Activated CD4-positive, alpha-beta T cell treated with anti-CD3 and anti-CD28 coated beads, Interleukin-2, Interleukin-4, amounts not matched to agents 100 ng/mL and 50 ng/mL, durations not matched to agents 16 hours and 8 hours (primary cell): ENCODE measurements at places on chromosomes 13 and 19.
A peak's percentile ranks its signal among the peaks of the same experiment; 100 is the strongest.

GRCh38 chr13:110319774-110320509 lies 12.9 kb downstream of the COL4A2 start:
- no peak for DNase-seq

DNA sequence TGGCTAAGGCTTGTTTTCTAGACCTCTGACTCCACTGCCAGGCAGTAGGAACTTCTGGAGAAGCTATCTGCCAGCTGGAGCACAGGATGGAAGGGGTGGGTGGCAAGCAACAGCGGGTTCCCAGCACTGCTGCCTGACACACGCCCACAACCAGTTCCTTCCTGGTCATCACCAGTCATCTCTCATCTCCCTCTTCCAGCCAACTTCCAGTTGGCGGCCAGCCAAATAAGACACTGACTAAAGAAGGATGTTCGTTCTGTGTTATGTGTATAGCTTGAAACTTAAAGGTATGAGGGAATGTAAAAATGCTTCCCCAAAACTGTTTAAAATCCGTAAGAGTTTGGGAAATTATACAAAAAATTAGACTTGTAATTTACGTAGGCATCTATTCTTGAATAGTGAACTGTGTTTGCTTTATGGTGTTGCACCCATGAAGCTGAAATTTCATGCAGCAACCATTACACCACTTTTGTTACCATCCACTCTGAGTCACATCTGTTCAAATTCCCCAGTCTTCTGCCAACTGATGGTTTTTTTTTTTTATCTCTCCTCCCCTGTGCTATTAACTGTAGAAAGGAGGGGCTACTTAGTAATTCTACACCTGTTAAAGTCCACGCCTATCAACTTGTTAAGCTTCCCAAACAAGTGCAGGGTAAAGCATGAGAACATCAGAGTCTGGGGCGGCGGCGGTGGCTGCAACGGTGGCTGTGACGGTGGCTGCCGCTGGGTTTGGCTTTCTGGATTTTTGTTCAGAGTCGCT lies 86.2 kb upstream of the FRY start:
- DNase-seq = no peak

DNA sequence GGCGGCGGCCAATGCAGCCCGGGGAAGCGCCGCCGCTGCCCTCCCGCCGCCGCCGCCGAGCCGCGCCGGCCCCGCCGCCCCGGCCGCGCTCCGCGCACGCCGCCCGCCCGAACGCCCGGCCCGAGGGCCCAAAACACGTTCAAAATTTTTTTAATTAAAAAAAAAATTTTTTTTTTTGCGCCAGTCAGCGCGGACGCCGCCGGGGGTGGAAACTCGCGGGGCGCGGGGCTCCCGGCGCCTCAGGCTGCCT lies 468 bp downstream of the HMGB1 start:
- no peak for DNase-seq

- no peak for DNase-seq
Observed at GRCh38 chr13:94233837-94234236, 245.6 kb downstream of the DCT start.

GRCh38 chr13:20190481-20191310 lies 2.0 kb downstream of the GJB2 start:
- DNase-seq = no peak

GRCh38 chr19:18490728-18491127 lies 31.1 kb downstream of the ELL start:
- no peak for DNase-seq

GRCh38 chr13:24106429-24106828 lies 54.1 kb upstream of the SPATA13 start:
- no peak for DNase-seq

GRCh38 chr13:24261566-24261965 lies 47.8 kb upstream of the C1QTNF9 start:
- no peak for DNase-seq

- no peak for DNase-seq
Observed at GRCh38 chr13:34466301-34466700, 475.8 kb upstream of the NBEA start.

- DNase-seq = no peak
Observed at GRCh38 chr13:34671137-34671536, 270.9 kb upstream of the NBEA start.

- DNase-seq = no peak
Observed at GRCh38 chr19:28289295-28290063, 923.5 kb downstream of the UQCRFS1 start.

DNA sequence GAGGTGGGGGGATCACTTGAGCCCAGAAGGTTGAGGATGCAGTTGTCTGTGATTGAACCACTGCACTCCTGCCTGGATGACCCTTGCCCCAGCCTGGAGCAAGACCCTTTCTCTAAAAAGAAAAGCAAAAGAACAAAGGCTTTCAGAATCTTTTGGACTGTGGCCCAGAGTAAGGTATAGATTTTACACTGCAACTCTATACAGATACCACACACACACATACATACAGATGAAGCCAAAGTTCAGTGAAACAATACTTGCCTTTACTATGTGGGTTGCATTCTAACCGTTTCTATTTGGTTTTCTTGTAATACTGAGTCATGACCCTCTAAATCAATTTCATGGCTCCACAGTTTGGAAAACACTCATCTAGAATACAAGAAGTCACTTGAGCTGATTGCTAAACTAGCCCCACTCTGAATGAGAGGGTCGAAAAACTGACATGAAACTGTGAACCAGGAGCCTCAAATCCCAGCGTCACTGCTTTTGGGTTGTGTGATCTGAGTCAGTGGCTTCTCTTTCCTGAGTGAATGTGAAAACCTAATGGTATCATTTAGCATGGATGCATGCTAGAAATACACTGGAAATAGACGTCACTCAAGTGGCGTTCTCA lies 756.1 kb downstream of the UQCRFS1 start:
- no peak for DNase-seq

GRCh38 chr19:50167314-50167721 lies 4.2 kb upstream of the IZUMO2 start:
- no peak for DNase-seq

- DNase-seq = peak; percentile 16
Observed at GRCh38 chr13:99505814-99506269, 4.6 kb downstream of the TM9SF2 start.
